CD4-positive, alpha-beta T cell treated with Interleukin-6 for 4 hours (primary cell): ENCODE measurements at places on chromosomes 4 and X.

DNA sequence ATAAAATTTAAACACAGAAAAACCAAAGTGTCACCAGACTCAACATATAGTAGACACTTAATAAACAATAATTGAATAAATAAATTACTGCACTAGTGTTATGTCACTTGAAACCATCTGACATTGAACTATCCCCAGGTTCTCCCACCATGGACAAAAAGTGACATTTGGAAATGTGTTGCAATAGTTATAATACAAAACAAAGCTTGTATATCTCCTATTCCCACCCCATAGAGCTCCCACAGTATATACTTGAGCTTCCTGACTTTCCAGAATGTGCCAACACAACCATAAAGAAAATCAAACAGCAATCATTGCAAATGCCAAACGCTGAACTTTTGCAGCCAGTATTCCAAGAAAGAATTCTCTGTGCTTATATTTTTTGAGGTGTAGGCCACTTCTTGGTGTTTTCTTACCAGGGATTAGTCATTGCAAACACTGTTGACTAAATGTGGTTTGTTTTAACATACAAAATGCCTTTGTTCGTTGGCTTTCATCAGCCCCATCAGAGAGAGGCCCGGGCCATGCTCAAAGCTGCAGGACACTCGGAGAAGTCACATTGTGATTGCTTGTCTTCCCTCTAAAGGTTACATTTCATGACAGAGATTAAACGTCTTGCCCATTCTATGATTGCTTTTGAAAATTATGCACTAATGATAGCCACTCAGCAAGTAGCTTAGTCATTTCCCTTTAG lies 33.8 kb downstream of the PPARGC1A start:
- DNase-seq: no peak

- no peak for DNase-seq
These were observed 378.5 kb upstream of the CT83 start for GRCh38 chrX:116841290-116841689.

GRCh38 chr4:15402974-15403373 lies 24.9 kb upstream of the C1QTNF7 start:
- no peak for DNase-seq

DNA sequence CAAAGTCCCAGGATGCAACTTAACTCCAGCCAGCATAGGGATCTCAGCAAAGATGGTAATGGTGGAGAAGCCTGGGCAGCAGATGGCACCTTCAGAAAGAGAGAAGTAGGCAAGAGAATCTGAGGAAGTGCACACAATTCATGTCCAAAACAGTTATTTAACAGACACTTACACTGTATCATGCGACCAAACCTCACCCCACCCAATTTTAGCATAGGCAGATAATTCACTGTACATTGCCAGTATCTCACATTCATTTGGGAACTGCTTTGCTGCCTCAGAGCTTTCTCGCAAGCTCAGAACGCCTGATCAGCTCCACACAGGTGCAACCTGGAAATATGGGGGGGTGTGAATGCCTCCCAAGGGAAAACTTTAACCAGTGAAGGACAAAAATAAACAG lies 143.0 kb upstream of the MAOA start:
- no peak for DNase-seq

DNA sequence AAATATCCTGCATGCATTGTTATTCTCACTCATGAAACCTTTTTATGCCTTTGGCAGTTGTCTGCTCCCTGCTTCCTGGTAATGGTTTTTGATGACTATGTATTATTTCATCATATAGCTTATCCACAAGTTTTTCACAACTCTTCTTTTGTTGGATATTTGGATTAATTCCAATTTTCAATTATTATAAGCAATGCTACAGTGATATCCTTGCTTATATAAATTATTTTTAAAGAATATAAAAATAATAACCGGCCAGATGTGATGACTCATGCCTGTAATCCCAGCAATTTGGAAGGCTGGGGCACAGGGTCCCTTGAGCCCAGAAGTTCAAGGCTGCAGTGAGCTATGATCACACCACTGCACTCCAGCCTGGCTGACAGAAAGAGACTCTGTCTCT lies 47.0 kb downstream of the ASIC5 start:
- no peak for DNase-seq

- DNase-seq: no peak
These were observed 173.6 kb upstream of the SFRP2 start for GRCh38 chr4:153962311-153963039.

- DNase-seq: no peak
These were observed 10.3 kb upstream of the PLCXD1 start for GRCh38 chrX:270848-271367.

DNA sequence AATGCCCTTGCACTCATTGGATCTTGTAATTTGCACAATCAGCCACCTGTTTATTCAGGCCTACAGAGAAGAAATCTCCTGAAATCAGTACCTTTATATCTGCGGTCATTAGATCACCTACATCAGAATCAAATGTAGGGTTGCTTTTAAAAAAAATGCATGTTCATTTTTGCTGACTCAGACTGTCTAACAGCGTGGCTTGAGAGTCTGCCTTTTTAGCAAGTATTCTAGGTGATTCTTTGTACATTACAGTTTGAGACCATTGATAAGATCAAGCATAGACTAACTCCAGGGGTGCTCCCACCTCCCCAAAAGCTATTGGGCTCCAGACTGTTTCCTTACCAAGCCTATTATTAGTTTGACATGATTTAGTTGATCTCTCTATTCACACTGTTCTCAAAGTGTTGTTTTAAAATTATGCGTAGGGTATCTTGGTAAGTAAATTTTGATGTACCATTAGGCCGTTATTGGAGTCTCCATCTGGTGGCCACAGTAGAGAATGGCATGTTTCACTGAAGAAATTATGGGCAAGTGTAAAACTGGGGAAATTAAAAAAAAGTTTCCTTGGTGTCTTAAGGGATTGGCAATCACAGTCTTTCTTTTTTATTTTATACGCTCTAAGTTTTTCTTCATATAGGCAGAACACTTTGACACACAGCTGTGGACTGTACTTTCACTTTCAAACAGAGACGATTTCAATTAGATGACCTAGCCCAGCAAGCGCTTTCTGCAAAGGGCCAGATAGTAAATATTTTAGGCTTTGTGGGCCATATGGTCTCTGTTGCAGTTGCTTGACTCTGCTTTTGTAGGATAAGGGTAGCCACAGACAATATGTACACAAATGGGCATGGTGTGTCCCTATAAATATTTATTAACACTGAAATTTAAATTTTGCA lies 33.7 kb upstream of the MSL3 start:
- DNase-seq: peak; percentile 39

DNA sequence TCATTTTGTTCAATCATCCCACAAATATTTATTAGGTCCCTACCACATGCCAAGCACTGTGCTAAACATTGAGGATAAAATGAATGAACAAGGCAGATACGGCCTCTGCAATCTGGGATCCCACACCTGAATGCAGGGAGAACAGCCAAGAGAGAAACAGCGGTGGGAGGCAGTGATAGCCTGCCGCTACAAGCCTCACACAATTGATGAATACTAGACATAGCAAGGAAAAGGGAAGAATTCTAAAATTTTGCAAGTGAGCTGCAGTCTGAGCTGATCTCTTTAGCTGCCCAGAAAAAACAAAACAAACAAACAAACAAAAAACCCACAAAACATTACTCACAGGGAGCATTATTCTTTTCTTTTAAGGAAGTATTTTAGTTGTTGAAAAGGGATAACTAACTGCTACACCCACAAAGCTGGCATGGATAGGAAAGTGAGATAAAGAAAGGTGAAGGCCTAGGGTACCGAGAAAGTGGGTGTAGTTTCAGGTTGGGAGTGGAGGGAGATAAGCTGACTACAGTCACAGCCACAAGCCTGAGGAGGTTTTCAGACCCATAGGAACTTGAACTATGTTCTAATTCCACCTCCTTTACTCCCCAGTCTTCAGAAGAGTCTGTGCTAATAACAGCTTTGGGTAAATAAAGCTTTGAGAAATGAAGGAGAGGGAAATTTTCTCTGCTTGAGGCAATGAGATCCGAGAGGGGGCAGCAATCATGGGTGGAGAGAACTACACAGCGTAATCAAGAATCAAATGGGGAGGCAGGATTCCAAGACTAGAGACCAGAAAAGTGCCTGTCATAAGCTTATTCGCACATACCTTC lies 85.4 kb downstream of the SH3RF1 start:
- DNase-seq: no peak
